ENCODE measurements at places on chromosomes 4 and X.

GRCh38 chr4:75494563-75494962, 19.6 kb downstream of the RCHY1 start:
- no peak for DNase-seq

GRCh38 chrX:51614353-51615012, 4.2 kb downstream of the CENPVL3 start:
- DNase-seq: no peak

- no peak for DNase-seq
Measured at GRCh38 chr4:107896158-107896645, 35.1 kb upstream of the CYP2U1 start.

DNA sequence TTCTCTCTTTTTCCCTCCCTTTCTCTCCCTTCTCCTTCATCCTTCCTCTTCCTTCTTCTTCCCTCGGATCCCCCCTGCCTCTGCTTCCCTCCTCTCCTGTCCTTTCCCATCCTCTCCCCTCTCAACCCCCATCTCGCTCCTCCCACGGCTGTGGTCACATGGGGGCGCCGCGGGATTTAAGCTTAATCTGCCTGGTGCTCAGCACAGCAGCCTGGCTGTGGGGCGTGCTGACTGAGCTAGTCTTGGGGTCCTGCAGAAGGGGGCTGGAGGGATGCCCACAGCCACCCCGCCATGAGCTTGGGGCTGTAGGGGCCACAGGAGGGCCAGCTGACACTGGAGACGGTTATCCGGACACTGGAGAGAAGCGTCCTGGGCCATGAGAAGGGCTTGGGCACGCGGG, 10.7 kb downstream of the SMIM10L2A start:
- DNase-seq: no peak

DNA sequence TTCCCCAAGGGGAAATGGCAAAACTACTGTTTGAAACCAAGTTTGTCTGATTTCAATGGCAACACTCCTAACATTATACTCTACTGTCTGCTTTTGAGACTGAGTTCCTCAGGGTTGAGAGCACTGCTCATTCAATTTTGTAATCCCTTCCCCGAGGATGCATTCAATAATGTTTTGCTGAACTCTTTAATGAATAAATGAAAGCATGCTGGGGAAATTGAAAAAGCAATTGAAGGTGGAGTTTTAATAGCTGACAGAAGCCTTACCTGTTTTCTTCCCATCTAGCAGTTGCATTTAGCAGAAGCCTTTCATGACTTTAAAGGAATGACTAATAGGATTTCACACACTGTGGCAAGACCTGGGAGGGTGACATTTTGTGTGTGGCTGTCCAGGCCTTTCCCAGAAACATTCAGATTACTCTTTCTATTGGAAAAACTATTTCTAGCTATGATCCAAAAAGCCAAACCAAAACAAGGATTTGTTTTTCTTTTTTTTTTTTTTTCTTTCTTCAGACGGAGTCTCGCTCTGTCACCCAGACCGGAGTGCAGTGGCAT, 45.1 kb downstream of the DTHD1 start:
- no peak for DNase-seq

DNA sequence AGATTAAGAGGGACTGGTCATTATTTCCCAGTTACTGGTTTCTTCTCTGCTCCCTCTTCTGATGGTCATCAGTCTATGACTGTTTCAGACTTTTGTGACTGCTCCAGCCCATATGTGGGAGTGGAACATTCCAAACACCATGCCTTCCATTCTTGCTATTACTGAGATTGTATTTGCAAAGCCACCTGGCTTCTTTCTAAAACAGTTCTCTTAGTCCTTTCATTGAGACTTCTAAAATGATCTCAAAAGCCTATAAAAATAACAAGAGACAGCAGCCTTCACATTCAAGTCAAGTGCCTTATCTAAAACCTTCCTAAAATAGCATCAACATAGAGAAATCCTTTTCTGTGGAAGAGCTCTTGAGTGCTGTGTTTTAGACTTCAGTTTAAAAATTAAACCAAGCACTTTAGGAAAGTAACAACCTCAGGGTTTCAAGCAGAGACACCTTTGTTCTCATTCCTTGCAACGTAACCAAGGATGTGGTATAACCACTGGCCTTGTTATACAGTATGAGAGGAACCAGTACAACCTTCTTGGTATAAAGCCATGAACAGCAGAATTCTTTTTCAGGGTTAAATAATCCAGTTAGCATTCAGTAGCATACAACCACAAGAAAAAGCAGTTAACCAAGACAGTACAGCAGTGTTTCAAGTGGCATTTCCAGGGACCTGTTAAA, 97.1 kb downstream of the NFKB1 start:
- no peak for DNase-seq

DNA sequence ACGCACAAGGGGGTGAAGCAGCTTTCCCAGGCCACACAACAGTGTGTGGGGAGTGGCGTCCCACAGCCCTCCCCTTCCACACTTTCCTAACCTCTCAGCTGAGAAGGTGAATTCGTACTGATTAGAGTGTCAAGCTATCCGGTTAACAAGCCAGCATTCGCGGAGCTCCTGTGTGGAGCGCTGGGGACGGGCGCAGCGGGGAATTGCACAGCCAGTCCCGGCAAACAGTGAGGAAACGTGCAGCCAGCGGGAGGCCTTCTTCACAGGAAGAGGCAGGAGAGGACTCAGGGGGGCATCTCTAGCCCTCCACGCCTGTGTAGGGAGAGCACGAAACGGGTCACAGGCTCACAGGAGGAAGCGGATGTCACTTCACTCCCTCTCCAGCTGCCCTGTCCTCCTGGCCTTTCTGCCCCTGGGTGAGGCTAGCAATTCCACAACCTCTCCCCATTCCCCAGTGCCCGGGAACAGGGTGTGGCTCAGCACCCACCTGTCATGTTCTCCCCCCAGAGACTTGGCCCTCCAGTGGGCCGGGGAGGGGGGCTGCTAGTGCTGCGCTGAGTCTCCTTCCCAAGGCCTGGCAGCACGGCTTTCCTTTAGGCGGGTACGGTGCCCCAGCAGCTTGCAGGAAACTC, 117.3 kb downstream of the CPZ start:
- peak; percentile 22 for DNase-seq

GRCh38 chr4:150518559-150518958, 63.4 kb upstream of the MAB21L2 start:
- DNase-seq: no peak

DNA sequence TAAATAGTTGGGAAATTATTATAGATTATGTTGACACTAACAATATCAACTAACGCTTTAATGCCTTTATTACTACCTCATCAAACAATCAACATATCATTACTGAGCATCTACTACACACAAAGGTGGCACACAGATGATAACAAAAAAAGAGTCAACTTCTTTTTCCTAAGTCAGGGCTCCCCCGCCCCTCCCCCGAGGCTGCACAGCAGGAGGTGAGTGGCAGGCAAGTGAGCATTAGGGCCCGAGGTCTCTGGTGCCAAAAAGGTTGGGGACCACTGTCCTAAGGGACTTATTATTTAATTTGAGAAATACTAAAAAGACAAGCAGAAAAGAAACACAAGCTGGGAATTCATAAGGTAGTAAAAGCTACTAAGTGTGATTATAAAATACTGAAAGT, 50.3 kb upstream of the MCF2 start:
- no peak for DNase-seq

DNA sequence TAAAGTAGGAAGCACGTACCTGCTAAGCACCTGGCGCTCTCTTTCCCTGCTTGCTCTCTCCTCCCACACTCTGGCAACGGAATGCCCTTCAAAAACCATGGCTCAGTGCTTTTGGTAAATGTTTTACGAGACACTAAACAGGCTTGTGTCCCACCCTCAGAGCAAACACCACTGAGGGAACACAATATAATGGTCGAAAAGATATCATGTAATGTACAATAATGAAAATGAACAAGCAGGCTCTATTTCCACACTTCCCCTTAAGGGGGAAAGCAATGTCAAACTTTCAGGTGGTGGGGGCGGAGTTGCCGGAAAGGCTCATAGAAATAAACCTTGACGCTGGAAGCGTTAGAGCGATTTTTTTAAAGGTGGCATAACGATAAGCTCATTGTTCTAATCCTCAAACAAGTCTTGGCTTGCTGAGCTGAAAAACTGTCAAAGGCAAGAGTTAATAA, 115.1 kb downstream of the RBM47 start:
- no peak for DNase-seq

DNA sequence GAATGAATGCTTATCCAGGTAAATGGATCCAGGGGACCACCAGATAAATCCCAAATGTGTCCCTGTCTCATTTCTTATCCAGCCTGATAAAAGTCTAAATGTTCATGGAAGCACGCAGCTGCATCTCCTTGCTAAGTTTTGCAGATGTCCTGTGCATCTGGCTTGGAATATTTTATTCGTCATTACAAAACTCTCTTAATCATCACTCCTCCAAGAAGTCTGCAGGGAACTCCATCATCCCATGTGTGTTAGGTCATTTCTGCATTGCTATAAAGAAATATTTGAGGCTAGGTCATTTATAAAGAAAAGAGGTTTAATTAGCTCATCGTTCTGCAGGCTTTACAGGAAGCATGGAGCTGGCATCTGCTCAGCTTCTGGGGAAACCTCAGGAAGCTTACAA, 297.2 kb downstream of the HS3ST1 start:
- no peak for DNase-seq

- DNase-seq: no peak
Measured at GRCh38 chr4:177391953-177392352, 50.3 kb downstream of the AGA start.

GRCh38 chr4:106707776-106708463, 328.2 kb downstream of the DKK2 start:
- DNase-seq: no peak

- DNase-seq: no peak
Measured at GRCh38 chr4:172844556-172844955, 324.1 kb upstream of the GALNT7 start.

GRCh38 chr4:81503586-81503985, 31.9 kb upstream of the RASGEF1B start:
- DNase-seq: no peak

DNA sequence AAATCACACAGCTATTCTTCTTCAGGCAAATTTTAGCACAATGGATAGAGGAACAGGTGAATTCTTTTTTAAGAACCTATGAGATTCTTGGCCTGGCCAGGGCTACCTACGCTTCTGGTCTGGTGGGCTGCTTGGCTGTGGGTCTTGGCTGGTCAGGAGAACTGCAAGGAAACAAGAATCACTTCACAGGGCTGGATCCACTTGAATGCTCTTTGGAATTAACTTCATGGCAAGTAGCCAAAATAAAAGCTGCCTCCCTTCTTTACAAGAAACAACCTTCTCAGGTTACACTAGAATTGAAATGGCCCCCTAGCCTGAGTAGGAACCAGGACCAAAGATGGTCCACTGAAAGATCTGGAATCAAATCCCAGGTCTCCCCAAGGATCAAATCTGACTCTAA, 519.1 kb downstream of the IQCM start:
- DNase-seq: no peak

DNA sequence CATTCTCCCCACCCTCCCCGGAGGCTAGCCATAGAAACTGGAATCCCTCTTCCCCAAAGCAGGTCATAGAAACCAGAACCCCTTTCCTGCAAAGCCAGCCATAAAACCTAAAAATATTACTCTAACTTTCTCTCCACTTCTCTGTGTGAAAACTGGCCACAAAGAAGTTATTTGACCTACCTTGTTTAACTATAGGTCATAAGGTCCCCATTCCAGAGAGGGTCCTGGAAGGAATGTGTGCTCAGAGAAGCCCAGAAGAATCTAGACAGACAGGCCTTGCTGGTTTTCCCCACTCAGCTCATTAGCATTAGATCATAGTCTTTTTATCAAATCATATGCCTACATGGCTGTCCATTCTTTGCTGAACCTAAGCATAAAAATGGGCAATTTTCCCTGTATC, 52.8 kb upstream of the TEX13A start:
- DNase-seq: no peak

GRCh38 chrX:69305333-69306062, 140.2 kb upstream of the PJA1 start:
- DNase-seq: no peak

DNA sequence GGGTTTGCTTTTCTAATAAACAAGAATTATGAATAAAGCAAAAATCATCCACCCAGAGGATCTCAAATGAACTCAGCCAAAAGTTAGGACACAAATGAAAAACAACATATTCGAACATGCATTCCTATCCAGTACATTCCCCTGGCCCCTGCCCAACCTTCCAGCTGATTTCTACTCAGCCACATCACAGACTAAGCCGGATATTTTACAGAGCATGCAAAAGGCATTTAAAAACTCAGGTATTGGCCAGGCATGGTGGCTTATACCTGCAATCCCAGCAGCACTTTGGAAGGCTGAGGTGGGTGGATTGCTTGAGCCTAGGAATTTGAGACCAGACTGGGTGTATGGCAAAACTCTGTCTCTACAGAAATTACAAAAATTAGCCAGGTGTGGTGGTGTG, 54.6 kb downstream of the RELL1 start:
- no peak for DNase-seq

GRCh38 chrX:121851033-121851432, 803.6 kb downstream of the GLUD2 start:
- no peak for DNase-seq

DNA sequence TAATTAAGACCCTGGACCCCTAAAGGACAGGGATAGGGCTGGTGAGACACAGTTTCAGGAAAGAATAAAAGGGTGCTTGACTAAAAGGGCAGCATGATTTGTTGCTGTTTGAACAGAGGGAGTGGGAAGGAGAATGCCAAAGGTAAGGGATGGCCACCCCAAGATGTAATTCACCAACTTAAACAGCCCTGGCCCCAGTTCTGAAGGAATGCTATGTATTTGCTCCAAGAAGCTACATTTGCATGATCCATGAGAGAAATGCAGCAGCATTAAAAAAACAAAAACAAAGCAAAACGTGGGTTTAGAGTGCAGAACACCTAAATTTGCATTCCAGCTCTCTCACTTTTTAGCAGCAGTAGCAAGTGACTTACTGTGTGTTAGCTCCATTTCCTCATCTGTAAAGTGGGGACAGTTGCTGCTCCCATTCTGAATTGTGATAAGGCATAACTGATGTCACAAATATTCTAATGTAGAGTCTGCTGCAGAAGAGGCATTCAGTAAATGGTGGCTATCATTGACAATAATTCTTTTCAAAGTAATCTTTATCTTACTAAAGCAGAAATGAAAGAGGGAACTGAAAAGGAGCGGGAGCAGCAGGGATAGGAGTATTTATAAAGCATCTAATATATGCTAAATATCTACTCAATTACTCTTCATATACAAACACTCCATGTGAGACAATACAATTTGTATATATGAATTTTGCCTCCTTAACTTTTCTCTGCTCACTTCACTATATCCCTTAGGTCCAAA, 115.8 kb downstream of the PPARGC1A start:
- DNase-seq: no peak

DNA sequence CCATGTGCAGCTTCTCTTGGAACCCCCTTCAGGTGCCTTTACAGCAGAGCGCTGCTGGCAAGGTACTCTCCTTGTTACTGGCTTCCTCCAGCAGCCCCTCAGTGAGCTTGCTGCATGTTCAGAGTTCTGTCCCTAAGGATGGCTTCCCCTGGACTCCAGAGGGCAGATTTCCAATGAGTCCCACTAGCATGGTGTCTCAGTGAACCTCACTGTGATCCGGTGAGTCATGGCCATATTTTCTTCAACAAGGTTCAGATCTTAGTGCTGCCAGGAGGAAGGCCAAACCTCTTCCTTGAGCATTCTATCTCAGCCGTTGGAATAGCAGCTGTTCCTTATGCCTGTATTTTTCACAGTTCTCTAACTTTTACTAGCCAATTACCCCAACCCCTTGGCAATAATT, 98.8 kb downstream of the CASK start:
- DNase-seq: no peak
